Fibroblast of lung (primary cell): ENCODE measurements at places on chromosomes 12 and 14. TPM values are rescaled to one million over a fixed set of nuclear protein-coding genes. Genes with fewer than 3 reads are reported as not detected.

DNA sequence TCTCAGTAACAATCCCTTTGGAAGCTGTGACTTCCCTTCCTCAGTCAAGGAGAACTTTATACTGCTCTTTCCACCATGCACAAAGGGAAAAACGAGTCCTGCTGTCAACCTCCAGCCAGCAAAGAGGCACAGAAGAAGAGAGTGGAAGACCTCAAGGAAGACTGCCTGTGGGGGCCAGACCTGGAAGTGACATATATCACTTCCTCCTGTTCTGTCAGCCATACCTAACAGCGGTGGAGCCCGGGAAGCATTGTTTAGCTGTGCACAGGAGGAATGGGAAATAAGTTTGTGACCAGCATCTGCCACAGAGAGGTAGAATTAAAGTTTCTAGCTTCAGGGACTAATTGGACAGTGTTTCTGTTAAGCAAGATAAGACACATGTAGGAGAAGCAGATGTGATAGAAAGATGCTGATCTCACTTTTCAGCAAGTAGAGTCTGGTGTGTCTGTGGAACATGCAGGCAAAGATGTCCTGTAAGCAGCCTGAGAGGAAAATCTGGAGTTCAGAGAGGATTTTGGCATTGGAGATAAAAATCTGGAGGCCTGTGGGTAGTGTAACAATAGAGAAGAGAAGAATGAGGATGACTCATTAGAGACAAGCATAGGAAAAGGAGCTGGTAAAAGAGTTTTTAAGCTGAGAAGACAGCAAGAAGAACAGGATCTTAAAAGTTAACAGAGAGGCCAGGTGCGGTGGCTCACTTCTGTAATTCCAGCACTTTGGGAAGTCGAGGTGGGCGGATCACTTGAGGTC is 141.6 kb upstream of the CPSF6 start:
- DNase-seq = no peak

DNA sequence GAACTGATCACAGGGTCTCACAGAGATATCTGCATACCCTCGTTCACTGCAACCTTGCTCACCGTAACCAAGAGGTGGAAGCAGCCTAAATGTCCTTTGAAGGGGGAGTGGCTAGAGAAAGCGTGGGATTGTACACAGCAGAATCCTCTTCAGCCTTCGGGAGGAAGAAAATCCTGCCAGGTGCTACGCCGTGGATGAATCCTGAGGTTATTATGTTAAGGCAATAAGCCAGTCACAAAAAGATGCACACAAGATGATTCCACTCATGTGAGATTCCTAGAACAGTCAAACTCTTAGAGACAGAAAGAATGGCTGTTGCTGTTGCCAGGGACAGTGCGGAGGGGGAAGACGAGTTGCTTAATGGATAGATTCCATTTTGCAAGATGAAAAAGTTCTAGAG is 39.6 kb upstream of the SFSWAP start:
- no peak for DNase-seq

DNA sequence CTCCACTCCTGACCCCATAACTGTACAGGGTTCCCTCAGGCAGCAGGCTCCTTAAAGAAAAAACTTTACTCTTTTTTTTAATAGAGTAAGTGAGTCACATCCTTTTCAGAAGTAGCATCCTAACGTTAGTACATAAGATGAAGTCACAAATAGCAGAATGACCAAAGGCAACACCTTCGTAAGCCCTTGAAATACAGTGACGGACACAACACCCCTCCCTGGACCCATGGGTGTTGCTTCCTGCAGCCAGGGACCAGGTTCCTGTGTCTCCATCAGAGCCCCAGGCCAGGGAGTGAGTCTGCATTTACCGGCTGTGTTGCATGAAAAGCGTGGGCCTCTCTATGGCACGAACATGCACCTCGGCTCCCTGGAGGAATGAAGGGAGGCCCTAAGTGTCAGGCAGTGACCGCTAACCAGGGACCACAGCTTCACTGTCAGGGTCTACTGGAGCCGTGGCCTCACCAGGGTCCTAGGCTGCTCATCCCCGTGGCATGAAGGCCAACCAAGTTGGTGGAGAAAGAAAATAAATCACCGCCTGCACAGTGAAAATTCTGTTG is 340.0 kb upstream of the SFSWAP start:
- no peak for DNase-seq

GRCh38 chr14:106459971-106460730 is 933.8 kb downstream of the TMEM121 start:
- no peak for DNase-seq

DNA sequence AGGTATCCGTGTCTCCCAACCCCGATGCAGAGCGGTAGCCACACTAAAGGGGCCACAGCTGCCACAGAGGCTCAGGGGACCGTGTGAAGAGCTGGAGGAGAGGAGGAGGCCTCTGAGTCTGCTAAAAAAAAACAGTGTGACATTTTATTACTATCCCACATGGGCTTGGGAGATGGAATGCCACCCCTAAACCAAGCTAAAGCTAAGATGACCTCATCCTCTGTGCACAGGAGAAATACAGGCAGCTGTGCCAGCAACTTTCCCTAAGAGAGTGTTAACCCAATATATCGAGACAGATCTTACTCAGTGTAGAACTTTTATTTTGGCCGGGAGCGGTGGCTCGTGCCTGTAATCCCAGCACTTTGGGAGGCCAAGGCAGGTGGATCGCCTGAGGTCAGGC is 18.0 kb downstream of the BCL2L14 start:
- no peak for DNase-seq

DNA sequence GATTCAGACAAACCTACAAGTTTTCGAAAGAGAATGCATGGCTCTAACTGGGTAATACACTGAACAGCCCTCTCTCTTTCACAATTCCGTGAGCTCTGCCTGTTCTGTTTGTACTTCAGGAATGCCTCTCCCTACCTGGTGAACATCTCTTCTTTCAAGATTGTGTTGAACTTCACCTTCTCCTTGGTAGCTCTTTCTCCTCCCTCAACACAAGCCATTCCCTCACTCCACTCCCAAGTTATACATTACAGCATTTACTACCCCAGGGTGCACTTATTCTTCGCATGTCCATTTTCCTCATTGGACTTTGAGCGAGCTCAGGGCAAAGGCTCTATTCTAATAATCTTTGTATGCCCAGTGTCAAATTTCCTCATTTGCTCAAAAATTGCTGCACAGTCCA is 28.3 kb downstream of the NRDE2 start:
- no peak for DNase-seq

- no peak for DNase-seq
These were observed 73.2 kb downstream of the TSPAN11 start for GRCh38 chr12:30999723-31000122.

- DNase-seq = no peak
These were observed 10.1 kb downstream of the FOXG1 start for GRCh38 chr14:28776482-28777266.

GRCh38 chr14:59465316-59466135 is at the start of gene GPR135:
Gene GPR135, minus strand, starts transcription at chr14:59465380. Its CDS starts 154 bp downstream, at chr14:59465226.
- DNase-seq = no peak

DNA sequence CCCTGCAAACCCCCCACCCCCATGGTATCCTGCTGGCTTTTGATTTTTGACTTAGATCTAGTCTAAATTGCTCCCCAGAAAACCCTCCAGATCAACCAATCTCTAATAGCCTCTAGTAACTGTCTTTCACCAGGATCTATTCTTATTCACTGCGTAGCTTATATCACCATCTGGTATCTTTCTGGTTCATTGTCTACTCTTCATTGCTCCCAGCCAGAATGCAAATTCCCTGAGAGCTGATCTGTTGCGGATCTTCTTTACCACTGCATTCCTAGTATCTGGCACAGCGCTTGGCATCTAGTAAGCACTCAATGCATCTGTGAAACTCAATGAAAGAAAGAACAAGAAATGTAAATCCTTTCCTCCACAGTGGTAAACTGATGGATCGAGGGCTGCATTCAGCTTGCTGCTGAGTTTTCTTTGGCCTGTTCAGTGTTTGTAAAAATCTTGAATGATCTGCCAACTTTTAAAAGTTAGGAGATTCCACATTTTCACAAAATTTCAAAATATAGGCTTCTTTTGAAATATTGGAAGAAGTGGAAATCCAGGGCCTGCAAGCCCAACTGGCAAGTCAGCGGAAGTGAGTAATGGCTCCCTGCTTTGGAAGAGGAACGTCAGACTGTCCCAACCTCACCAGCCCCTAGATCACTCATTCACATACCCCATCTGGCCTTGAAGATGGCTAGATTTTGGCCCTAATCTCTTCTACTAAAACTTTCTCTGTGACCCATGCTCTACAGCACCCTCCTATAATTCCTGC is 274.2 kb downstream of the SSPN start:
- no peak for DNase-seq

DNA sequence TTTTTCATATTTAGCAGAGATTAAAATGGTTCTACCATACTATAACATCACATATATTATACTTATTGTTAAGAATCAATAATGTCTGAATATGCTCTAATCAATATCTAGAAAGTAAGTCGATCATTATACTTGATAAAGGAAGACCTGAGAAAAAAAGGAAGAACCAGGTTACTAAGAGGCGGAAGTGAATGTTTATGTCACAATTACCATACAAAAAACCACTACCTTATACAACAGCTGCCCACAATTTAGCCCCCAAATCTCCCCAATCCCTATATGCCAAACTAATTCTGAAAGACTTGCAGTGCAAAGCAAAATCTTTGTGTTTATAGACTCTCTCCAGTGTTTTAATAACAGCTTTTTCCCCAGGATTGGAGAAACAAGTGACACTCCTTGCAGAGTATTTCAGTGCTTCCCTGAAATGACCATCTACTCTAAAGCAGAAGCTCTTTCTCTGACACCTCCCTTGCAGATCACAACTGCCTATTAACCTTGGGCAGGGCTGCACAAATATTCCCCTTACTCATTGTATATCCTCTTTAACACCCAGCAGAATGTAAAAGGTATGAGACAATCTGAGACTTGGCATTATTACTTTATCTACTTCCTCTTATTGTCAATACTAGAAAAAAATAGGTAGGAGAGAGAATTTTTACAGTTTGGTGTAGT is 12.7 kb upstream of the SLC2A3 start:
- DNase-seq = no peak

DNA sequence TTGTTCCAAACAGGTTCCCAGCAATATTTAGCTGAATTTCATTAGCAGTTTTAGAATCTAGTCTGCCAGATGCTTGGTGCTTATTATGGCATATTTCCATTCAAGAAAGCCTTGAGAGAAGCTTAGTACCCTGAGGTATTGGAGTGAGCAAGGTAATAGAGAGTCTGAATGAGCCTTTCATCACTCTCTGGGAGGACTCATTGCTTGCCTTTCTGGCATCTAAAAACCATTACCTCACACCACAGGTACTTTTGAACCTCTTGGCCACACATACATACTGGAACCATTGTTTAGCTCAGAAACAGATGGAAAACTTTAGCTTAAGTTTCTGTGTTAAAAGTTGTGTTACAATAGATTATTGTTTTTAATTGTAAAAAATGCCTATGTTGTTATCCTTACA is 27.4 kb upstream of the KCNH3 start:
- DNase-seq = no peak

GRCh38 chr12:92726850-92727249 is 24.1 kb downstream of the PLEKHG7 start:
- no peak for DNase-seq

DNA sequence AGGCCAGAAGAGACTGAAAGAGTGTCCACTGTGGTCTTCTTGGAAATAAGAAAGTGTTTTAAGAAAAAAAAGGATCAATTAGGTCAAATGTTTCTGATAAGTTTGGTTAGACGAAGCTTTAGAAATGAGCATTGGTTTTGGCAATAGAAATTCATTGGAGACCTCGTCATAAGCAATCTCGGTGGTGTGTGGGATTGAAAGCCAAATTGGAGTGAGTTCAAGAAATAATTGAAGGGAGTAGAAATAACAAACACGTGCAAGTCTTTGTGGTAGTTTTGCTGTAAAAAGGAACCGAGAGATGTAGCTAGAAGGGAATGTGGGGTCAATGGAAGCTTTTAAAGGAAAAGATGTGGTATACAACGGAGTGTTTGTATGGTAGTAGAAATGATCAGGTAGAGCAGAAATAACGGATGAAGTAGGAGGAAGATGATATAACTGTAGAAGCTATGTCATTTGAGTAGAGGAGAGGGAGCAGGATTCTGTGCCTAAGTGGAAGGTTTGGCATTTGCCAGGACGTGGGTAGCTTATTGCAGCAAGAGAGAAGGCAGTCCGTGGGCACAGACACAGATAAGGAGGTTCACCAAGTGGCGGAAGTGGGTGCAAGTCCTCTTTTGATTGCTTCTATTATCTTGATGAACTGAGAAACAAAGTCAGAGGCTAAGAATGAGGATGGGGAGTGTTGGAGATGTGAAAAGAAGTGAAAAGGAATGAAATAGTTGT is 146.2 kb downstream of the DACT1 start:
- peak; percentile 43 for DNase-seq

- DNase-seq = no peak
These were observed 76.0 kb downstream of the PRIMA1 start for GRCh38 chr14:93712079-93712837.

DNA sequence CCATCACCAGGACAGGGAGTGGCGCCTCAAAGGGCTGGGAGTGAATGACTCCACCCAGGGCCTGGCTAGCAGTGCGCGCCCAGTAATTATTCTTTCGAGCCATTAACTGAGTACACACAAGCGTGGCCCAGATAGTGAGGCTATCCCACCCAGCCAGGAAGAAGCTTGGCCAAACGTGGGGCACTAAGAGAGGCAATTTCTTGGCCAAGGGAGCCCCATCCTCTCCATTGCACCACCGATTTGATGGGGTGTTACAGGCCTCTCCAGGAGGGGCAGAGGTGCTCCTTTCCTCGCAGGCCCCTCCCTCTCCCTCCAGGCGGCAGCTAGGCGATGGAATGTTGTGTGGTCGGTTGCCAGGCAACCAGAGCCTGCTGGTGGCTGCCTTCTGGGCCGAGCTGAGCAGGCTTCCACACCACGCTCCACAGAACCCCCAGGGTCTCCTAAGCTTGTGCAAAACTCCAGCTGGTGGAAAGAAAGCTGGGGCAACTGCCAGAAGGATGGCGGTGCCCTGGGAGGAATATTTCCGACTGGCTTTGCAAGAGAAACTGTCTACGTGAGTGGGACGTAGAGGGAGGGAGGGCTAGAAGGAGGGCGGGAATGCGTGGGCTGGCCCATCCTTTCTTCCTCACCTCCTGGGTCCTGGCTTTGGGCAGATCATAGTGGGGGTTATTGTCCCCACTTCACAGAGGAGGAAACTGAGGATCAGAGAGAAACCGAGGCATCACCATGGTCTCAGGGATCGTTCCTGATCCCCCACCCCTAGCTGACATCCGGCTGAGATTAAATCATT is at the start of gene CFAP73:
Gene CFAP73, plus strand, starts transcription at position 364 of the 790 bp plus-strand sequence. Its CDS starts 134 bp downstream, at position 498.
- DNase-seq = peak; percentile 85

GRCh38 chr14:38016497-38016896 is 191.2 kb upstream of the SSTR1 start:
- no peak for DNase-seq

Gene DBX2
- total RNA-seq = not detected in 2 replicates

Gene KCNK10
- not detected in 2 replicates for total RNA-seq

Gene ADCY4
- 1.3 and 7.4 TPM in 2 replicates for total RNA-seq

Gene BICDL1
- total RNA-seq = under 0.01 TPM in 1 of 2 replicates, not detected in the other

Gene TOMM20L
- not detected in 2 replicates for total RNA-seq
